ENCODE measurements at places on chromosomes 12 and 14.

GRCh38 chr12:7078163-7078562 is 14.1 kb downstream of the C1R start:
- DNase-seq = no peak

DNA sequence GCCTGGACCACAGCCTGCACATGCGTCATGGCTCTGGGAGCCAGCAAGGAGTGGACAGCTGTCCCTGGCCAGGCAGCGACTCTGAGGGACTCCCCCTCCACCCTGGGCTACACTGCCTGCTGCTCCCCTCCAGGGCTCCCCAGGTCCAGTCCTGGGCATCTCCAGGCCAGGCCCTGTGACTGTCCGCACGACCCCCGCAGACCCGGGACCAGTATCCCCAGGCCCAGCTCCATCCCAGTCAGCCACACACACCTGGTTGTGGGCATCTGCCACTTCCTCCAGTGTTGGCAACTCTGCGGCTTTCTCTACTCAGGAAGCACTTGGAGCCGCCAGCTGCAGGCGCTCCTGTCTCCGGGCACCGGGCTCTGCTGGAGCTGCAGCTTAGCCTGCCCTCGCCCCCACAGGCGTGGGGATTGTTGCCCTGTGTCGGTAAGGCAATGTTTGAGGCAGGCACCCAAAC is 2.4 kb downstream of the ULK1 start:
- no peak for DNase-seq

DNA sequence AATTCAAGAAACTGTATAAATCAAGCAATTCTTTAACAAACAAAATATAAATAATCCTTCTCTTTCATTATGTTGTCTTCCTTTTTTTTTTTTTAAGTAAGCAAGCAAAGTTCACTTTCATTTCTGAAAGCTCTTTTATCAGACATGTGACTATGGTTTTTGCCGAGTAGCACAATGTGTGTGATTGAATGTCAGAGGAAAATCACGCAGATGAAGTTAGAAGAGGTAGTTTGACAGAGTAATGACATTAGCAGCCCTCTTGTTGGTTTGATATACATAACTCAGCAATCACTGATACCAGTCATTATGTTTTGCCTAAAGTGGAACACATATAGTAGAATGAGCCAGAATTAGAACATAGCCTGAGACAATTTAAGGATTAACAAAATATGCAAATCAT is 19.0 kb downstream of the ALX1 start:
- no peak for DNase-seq

GRCh38 chr12:94916663-94917062 is 86.8 kb downstream of the NDUFA12 start:
- DNase-seq = no peak

GRCh38 chr12:86565038-86565437 is 308.8 kb upstream of the MGAT4C start:
- DNase-seq = no peak

DNA sequence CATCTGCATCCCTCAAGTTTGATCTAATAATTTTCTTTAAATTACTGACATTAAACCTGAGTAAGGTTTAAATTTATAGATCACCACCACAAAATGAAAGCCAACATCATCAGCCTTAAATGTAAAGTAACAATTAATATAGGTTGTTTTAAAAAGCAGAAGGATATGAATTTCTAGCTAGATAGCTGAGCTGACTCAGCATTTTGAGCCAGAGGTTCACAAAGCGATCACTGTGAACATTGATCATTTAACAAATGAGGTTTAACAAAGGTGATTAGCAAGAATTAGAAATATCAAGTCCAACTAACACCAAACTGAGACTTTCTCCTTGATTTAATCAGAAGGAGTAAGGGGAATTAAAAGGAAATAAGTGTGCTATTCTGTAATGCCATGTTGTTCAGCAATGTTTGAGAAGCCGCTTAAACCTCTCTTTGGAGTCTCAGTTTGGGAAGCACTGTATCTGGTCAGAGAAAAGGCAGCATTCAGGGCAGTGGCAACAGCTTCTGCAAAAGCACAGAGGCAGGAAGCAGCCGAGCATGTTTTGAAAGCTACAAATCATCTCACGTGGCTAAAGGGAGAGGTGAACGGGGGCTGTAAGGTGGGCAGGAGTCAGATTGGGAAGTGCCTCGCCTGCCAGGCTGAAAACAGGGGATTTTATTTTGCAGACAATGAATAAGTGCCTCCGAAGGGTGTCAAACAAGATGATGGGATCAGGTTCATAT is 19.6 kb downstream of the RIMBP2 start:
- no peak for DNase-seq

GRCh38 chr12:6774499-6775062 is 2.3 kb downstream of the LAG3 start:
- DNase-seq = no peak

DNA sequence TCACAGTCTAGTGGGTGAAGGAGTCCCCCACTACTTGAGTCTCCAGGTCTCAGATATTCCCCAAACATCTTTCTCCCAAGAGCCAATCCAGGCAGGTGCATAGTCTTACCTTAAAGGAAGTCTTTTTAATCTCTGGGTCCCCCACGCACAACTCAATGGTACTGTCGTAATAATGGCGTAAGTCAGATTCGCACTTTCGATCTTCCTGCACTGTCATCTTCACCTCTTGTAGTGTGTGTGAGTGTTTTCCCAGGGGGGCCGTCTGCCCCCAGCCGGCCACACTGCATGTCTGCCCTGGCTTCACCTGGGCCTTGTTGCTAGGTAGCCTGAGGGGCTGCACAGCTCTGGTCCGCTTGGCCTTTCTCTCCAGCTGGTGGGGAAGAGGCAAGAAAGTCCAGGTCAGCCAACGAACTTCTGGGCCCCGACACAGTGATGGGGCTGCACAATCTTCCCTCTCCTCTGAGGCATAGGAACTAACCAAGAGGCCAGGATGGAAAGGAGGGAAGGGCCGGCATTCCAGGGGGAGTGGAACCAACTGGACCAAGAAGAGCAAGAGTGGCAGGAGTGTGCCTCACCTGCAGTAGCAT is 2.1 kb downstream of the GZMB start:
- no peak for DNase-seq

DNA sequence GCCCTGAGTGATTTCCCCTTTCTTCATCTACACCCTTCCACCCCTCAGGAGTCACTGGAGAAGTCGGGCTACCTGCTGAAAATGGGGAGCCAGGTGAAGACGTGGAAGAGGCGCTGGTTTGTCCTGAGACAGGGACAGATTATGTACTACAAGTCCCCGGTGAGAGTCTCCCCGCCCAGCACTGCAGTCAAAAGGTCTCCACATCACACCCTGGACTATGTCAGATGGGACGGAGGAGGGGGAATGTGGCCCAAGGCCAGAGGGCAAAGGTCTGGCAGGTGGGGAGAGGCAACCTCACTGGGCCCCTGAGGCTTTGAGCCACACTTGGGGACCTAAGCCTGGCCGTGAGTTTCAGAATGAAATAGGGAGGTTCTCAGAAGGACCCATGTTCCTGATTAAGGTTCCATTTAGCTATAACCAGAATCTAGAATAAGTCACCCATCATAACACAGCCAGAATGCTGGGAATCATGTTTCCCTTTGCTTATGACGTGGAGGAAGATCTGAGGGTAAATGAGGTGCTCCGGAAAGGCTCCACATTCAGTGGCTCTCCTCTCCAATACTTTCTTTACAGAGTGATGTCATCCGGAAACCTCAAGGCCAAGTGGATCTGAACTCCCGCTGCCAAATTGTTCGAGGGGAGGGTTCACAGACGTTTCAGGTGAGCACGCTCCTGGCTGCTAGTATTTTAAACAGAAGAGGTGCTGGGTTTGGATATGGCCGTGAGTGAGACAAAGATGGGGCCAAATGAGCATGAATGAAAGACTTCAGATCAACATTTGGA is 26.6 kb downstream of the PIGH start:
- no peak for DNase-seq

GRCh38 chr12:24378548-24379407 is 429.3 kb upstream of the SOX5 start:
- DNase-seq = no peak

DNA sequence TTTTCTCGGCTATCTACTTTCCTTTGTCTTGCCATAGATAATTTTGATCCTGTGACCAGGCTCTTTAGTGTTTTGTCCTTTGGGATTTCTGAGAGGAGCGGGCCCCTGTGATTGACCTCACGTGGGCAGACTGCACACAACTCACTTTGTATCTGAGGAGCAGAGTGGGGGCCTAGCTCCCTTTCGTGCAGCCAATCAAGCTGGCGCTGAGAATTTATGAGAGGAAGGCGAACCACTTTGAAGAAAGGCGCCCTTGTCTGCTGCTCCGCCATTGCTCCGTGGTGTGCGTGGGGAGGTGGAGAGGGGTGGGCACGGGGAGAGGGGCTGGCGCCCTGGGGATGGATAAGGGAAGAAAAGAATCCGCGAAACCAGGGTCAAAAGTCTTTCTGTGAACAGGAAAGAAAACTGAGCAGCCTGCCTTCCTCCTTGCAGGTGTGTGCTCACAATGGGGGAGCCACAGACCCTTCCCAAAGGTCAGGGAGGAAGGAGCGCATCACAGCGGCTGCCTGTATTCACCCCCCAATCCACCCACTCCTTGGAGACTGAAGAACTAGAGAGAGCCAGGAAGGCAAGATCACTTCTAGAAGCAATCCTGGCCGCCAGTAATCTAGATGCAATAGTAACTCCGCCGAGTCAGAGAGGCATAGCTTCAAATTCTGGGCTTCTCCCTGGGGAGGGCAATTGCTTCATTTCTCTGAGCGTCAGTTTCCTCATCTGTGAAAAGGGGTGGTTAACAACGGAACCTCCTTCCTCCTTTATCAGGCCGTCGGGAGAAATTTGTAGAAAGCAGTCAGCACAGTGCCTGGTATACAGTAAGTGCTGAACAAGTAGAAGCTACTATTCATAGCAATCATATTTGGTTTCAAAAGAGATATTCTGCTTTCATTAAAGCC is 24.9 kb upstream of the MED13L start:
- DNase-seq = no peak

DNA sequence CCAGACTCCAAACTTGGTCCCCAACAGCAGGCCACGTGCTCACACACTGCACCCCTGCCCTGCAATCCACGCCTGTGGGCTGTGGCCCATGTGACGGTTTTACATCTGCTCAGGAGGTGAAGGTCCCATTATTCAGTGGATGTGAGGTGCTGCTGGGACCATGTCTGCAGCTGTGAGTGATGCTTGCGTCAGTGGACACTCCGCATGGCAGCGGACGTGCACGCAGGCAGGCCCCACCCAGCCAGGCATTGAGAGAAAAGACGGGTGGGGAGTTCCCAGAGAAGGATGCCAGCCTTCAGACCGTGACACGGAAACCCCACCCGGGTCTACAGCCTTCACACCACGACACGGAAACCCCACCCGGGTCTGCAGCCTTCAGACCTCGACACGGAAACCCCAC is 67.6 kb downstream of the NOC4L start:
- no peak for DNase-seq

DNA sequence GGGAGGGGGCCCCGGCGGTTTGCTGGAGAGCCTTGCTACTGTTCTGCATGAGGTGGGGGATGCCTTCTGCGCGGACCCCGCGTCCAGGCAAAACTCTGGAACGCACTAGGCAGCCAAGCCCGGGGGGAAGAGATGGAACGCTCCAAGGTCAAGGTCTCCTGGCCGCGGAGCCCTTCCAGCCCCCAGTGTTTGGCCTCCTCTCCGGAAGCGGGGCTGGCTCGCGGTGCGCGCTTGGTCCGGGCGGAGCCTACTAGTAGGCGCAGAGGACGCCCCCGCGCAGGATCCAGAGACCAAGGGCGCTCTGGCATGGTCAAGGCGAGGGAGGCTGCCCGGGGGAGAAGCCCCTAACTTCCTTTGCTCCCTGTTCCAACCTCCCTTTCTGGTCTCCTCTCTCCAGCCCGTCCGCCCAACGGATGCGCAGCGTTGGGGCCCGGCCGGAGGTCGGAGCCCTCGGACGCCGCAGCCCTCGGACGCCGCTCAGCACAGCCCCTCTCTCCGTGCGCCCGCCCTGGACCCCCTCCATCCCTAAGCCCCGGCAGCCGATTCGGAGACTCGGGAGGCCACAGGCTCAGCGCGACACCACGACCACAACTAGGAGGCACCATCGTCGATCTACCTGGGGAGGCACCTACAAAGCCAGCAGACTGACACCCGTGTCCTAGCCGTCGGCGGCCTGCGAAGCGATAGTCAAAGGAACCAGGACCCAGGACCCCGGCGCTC is 669 bp upstream of the KCNK13 start:
- no peak for DNase-seq

DNA sequence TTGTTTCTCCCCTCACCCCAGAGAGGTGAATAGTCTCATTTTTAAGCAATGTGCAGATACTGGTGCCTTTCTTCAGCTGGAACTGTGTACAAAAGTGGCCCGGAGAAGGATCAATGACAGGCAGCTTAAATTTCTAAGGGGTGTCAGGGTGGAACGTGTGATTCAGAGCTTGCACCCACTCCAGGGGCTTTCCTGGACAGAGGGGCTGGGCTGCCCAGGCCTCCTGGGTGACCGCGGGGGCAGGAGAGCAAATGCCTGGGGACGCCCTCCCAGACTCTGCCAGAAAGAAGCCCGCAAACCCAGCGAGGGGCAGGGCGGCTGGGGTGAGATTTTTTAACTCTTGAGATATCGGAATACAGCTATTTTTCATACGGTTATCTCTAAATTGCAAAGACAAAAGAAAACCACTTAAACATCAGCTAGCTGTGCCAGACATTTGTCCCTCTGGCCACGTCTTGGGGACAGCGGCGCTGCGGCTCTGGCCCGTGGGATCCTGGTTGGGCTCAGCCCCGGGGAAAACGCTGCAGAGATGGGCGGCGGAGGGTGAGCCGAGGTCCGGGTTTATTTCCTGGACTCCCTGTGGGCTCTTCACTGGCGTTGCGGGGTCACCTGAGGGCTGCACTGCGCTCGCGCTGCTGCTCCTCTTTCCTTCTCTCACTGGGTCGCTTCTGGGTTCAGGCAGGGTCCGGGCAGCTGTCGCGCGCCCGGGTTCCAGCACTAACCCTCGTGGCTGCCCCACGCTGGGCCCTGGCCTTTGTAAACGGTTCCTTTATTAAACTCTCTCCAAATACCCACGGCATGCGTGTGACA is 35.8 kb downstream of the NFKBIA start:
- DNase-seq = no peak

DNA sequence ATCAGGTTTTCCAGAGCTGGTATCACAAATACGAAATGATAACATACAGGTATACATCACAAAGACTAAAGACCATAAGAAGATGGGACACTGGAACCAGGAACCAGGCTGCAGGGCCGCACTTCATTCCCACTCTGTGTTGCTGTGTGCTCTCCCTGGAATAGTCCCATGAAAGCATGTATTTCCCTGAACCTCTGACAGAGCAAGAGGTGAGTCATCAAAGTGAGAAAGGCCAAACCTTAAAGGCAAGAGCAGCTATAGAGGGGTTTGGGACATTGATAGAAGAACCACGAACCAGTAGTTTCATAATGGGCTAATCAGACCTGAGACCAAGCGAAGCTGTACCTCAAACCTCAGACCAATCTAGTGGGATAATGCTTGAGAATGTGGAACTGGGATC is 283.0 kb upstream of the PRKD1 start:
- no peak for DNase-seq

DNA sequence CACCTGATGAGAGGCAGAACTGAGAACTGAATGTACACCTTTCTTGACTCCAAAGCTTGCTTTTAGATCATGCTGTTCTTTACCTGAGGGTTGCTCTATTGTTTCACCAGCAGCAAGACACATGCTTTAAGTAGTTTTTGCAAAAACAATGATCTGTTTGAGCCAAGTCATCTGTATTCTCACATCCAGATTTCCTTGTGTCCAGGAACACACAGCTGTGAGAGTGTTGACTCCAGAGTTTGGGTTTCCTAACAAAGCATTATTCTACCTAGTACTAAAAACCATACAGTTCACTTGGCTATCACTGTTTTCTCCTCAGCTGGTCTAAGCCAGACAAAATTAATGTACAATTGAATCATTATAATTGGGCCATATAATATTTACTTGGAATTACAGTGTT is 120.4 kb downstream of the STAB2 start:
- no peak for DNase-seq

GRCh38 chr12:93991829-93992461 is 156.4 kb upstream of the PLXNC1 start:
- DNase-seq = no peak

Data from T-helper 2 cell (primary cell).